ENCODE measurements at places on chromosomes 4 and X.

DNA sequence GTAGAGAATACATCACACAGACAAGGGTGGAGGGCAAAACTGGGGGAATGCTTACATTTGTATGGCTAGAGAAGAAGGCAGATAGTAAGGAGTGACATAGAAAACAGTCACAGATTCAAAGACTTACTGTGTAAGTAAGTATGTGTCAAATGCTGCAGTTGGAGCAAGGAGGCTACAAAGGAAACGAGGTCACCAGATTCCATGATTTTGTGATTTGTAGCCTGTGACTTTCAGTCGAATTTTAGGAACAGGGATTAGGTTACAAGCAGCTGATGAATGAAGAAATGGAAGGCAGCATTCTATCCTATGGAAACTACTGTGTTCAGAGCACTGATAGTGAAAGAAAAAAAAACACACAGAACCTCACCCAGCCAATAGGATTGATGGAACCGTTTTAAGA, 407.9 kb downstream of the IL15 start:
- no peak for DNase-seq

- DNase-seq, result no peak
Measured at GRCh38 chr4:168388890-168389289, 70.3 kb upstream of the DDX60 start.

- DNase-seq, result no peak
Measured at GRCh38 chr4:99529228-99529627, 18.4 kb downstream of the C4orf17 start.

DNA sequence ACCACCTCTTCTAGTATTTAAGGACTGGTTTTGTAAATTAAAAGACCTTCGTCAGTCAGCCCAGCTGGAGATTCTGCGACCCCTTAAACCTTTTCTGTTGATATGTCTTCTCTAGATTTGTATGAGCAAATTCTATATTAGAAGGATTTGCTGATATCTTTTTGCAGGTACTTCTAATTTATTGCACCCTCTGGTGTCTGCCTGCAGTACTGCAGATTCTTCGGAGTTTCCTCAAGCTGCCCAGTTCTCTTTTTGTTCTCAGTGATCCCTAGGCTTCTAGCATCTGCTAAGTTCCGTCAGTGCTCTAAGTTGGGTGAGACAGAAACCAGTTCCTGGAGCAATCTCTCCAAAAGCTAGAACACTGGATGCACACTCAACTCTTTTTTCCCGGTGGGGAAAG, 545.2 kb downstream of the C4orf33 start:
- DNase-seq, result no peak

DNA sequence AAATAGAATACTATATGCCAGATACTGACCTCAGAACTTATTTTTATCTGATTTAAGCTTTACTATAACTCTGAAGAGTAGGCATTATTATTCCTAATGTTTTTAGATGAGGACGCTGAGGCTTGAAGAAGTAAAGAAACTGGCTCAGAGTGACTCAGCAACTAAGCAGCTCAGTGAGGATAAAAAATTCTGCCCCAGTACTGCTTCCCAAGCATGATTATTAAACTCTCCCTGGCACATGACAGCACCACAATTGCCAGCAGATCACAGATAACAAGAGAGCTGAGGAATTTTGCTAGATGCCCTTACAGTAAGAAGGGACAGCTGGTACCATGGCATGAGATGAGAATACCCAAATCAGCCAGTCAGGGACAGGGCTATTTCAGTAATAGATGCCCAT, 219.4 kb downstream of the NKX6-1 start:
- no peak for DNase-seq

GRCh38 chr4:109321232-109321631, 18.8 kb upstream of the COL25A1 start:
- no peak for DNase-seq

- DNase-seq, result no peak
Measured at GRCh38 chr4:141676087-141676670, 39.8 kb downstream of the IL15 start.

DNA sequence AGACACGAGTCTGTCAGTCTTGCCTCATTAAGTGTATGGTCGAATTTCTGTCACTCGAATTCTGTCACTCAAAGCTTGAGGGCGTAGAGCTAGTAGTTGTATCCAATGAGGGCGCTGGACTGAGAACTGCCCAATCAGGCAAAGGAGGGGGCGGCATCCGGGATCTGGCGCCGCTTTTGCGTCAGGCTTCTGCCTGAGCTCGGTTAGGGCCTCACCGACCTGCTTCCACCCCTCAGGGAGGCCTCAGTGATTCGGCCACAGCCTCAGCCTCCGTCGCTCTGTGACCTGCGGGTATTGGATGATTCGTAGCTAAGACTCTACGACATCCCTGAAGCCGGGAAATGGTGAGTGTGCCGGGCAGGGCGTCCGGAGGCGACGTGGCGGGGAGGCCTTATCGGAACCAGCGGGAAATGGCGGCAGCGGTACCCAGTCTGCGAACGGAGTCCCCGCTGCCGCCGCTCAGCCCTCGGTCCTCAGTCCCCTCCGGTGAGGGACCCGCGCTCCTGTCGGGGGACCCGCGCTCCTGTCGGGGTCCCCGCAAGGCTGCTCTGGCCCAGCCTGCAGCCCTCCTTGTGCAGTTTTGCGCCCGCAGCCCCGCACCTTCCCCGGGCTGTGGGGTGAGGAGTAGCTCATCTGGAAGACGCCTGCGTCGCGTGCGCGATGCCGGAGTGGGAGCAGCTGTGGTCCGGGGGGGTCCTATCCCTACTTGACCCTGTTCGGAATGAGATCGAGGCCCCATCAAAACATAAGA, 88.3 kb downstream of the ZNF718 start:
- no peak for DNase-seq

DNA sequence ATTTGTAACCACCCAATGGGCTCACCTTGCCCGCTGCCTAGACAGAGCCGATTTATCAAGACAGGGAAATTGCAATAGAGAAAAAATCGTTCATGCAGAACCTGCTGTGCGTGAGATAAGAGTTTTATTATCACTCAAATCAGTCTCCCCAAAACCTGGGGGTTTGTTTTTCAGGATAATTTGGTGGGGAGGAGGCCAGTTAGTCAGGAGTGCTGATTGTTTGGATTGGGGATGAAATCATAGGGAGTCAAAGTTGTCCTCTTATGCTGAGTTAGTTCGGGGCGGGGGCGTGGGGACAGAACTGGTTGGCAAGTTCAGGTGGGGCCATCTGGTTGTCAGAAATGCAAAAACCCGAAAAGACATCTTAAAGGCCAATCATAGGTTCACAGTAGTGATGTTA, 203.0 kb downstream of the MAB21L2 start:
- DNase-seq, result no peak

- DNase-seq, result no peak
Measured at GRCh38 chr4:96670381-96670780, 830.5 kb downstream of the PDHA2 start.

- DNase-seq, result no peak
Measured at GRCh38 chrX:139647597-139647996, 60.4 kb downstream of the MCF2 start.

DNA sequence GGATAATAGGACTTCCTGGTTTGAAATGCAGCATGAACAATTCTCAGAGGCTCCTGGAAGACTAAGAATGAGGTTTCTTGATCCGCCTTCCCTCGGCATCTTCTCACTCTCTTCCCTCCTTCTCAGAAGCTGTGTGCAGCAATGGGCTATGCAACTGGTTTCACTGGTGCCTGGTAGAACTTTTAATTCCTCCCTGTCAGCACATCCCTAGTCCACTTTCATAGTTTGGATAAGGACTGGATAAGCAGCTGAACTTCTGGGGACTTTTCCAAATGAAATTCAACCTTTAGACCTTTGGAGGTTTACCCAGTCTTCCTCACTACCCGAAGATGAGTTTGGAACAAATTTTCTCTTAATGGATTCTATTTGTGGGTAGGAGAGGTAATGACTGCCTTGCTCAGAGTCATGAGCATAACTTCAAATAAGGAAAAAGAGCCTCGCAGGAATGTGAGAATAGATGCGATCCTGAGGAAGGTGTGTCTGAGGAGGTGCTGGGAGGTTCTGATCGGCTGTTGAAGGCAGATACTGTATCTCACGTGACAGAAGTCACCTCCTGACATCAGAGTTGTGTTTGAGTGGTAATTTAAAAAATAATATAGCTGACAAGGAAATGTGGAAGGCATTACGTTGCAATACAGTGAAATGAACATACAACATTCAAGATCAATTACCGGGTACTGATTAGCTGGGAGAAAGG, 56.0 kb upstream of the HAND2 start:
- no peak for DNase-seq

DNA sequence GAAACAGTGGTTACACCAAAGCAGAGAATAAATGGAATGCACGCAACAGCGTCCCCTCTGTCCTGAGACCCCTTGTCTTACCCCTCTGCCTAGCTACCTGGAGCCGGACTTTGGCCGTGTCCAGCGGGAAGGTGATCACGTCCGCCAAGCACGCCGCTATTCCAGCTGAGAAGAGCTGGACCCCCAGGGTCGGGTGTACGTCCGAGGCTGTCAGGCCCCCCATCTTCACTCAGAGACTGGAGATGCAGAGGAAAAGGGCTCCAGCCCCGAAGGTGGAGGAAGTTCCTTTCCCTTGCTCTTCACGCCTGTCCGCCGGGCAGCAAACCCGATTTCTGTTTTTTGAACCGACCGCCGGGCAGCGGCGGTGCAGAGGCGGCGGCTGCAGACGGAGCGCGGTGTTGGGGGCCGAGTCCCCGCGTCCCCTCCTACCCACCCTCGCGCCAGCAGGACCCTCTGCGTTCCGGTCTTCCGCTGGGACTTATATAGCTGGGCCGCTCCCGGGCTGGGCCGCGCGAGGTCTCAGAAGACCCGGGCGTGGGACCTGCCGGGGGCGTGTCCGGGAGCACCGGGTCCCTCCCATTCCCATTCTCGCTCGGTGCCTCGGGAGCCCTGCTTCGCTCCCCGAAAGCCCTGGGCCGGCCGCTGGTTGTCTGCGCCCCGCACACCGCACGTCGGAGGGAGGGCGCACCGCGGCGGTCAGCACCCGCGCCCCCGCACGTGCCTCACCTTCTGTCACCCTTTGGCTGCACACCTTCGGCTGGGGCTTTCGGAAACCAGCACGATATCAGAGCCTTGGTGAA, at the start of gene UCP1:
Gene UCP1, minus strand, starts transcription at position 455 of the 800 bp plus-strand sequence. Its CDS starts 232 bp downstream, at position 223.
- no peak for DNase-seq

GRCh38 chrX:150205011-150205410, 158.1 kb upstream of the MAMLD1 start:
- no peak for DNase-seq

- DNase-seq, result no peak
Measured at GRCh38 chr4:177968817-177969442, 526.7 kb upstream of the AGA start.

DNA sequence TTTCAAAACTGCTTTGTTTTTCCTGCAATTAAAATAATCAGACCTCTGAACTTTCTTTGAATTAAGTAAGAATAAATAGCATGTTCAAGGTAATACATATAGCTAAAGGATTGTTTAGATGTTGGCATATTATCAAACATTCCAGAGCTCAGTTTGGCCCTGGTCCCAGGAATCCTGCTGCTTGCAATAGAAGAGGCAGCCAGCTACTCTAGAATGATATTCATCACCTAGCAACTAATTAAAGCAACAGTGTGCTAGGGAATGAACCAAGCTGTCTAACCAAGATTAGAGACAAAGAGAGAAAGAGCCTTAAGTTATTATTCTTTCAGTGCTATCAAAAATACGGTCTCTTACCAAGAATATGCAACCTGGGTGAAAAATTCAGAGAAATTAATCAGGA, 460.9 kb downstream of the GABRG1 start:
- no peak for DNase-seq

- no peak for DNase-seq
Measured at GRCh38 chrX:153736071-153736820, 11.6 kb downstream of the ABCD1 start.

GRCh38 chrX:97308171-97308570, 424.5 kb downstream of the RPA4 start:
- no peak for DNase-seq

DNA sequence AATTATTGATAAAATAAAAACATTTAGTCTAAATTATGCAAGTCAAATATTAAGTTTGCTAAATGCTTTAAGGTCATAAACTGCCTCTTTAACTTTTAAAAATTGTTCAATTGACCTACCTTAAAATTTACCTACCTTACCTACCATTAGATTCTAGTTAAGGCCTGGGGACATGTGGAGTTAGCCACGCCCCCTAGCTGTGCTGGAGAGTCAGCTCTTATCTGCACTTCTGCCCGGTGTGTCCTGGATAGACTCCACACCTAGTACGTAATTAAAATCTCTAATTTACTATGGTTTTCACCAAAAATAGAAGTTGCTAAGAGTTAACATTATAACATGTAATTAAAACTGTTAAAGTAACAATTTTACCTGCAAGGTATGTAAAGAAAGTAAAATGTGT, 22.7 kb downstream of the TENM3 start:
- DNase-seq, result no peak

GRCh38 chr4:29538889-29539646, 1181.1 kb upstream of the PCDH7 start:
- DNase-seq, result no peak

DNA sequence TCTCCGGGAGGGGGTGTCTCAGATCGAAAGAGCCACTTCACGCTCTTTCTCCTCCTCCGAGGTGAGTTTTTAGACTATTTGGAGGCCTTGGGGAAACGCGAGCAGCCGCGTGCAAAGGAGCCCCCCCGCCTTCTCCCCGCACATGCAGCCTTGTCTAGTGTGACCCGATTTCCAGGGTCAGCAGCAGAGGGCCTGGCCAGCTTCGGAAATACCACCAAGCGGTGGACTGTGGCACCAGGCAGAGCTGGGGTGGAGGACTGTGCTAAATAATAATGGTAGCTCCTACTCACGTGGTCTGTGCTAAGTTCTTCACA, 79.3 kb upstream of the BCOR start:
- DNase-seq, result peak; percentile 32

DNA sequence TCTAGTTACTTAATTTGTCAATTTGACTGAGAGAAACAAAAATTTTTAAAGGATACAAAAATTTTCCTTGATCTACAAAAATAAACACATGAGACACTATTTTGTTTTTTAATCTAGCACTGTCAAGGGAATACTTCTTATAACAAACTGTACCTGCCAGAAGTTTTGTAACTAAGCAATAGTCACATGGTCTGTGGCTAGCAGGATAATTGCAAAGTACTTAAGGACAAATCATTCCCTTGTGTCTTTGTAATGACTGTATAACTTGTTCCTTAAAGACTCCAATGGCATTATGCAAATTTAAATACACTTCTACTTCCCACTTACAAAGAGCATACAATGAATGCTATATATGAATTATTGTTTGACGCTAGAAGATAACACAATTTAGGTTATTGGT, 25.1 kb upstream of the ANK2 start:
- no peak for DNase-seq

GRCh38 chr4:44927399-44928380, 201.3 kb upstream of the GNPDA2 start:
- no peak for DNase-seq

DNA sequence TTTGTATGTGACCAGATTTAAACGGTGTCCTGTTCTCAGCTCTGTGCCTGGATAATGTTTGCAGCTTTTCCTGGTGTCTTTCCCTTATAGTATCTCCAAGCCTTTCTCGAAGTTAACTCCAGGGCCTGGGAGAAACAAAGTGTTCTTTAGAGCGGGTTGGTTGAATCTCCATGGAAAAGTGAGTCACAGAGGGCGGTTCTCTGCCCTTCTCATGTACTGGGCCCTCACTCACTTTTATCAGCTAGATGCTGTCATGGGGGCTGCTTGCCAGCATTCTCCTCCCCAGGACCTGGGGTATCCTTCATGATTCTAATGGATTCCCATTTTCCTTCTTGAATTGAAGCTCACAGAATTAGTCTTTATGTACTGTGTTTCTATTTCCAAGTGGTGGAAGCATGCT, 46.1 kb upstream of the MAGEC2 start:
- DNase-seq, result no peak

All from T-helper 22 cell (primary cell).